ENCODE measurements at places on chromosomes 3 and 15.

GRCh38 chr3:56357266-56357665 lies 111.0 kb downstream of the ERC2 start:
- no peak overlapping the region for H3K4me3 ChIP-seq
- H3K27ac ChIP-seq: no peak overlapping the region

- H3K4me3 ChIP-seq: no peak overlapping the region
- DNase-seq: no peak
- no peak overlapping the region for H3K27ac ChIP-seq
- no peaks in the 10 kb centered on the region for H3K4me1 ChIP-seq
- peaks cover 15% of the 10 kb centered on the region for H3K27me3 ChIP-seq
- no peaks in the 10 kb centered on the region for H3K36me3 ChIP-seq
Observed at GRCh38 chr15:62698646-62699045, 343.9 kb upstream of the TPM1 start.

DNA sequence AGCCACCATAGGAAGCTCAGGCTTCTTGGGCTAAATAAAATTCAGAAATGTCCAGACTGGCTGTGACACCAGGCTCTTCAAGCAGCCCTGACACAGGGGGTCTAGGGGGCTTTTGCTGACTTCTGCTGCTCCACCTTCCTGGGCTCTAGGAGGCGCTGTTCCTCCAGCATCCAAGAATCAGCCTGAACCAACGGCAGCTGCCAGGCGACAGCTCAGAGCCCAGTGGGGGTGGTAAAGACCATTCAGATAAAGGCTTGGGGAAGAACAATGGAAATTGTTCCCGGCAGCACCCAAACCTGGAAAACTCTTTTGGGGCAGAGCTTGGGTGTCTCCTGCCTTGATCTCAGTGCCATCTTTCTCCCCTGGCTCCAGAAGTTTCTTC lies 21.6 kb upstream of the PSTPIP1 start:
- H3K4me3 ChIP-seq: no peak overlapping the region
- peaks cover 28% of the 10 kb centered on the region for H3K4me1 ChIP-seq
- H3K27me3 ChIP-seq: no peaks in the 10 kb centered on the region
- H3K36me3 ChIP-seq: no peaks in the 10 kb centered on the region

- H3K27me3 ChIP-seq: peaks cover 50% of the 10 kb centered on the region
- no peak for DNase-seq
- no peak overlapping the region for H3K27ac ChIP-seq
- no peak overlapping the region for H3K4me3 ChIP-seq
Observed at GRCh38 chr15:48965972-48966371, 2.3 kb upstream of the SHC4 start.

DNA sequence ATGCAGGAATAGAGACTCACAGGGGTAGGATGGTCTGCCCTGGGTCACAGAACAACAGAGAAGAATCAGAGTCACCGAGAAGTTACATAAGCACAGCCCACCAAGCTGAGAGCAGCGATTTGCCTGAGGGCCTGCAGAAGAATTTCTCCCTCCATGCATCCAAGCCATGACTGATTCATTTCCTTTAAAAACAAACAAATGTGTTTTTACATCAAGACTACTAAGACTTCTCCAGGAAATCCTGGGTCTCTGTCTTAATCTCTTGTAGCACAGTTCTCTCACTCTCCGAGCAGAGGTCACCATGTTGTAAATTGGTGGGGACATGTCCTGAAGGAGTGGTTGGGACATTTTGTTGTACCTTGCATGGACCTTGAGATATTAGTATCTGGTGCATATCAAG lies 159.8 kb downstream of the THSD4 start:
- no peaks in the 10 kb centered on the region for H3K4me1 ChIP-seq
- no peak overlapping the region for H3K27ac ChIP-seq
- no peak overlapping the region for H3K4me3 ChIP-seq
- no peaks in the 10 kb centered on the region for H3K27me3 ChIP-seq
- peaks cover 1% of the 10 kb centered on the region for H3K36me3 ChIP-seq
- DNase-seq: no peak

DNA sequence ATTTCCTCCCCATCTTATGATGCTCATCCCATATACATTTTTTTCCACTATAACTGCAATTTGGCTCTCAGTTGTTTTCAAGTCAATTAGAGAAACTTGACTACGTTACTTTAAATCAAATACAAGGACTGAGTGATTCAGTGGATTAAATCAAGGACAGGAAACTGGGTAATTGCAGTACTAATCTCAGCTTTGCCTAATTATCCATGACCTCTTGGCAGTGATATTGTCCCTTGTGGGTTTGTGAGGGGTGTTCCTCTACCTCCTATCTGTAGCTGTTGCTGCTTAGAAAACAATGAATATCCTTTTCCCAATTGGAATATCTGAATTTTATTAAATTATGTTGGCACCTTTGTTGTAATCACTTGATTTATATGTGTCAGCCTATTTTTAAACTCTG lies 79.4 kb downstream of the ZPLD1 start:
- peaks cover 4% of the 10 kb centered on the region for H3K27me3 ChIP-seq
- H3K27ac ChIP-seq: no peak overlapping the region
- DNase-seq: no peak

Measured in central memory CD8-positive, alpha-beta T cell (primary cell).